Kidney tubule cell (primary cell): ENCODE measurements at places on chromosomes 5 and 9.

DNA sequence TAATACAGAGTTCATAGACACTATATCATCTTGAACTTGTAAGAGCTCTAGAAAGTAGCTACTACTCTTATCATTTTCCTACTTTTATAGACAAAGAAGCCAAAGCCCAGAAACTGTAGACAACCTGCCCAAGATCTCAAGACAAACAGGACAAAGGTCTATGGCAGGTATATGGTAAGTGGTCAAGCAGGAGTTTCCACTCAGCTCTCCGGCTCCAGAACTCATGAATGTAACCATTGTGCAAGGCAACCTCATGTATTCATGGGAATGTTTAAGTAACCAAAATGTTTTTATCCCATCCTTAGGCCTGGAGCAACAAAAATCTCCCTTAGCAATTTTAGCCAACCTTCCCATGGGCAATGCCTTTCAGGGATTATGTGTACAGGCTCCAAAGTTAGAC, 163.4 kb upstream of the PUM3 start:
- DNase-seq, result no peak

DNA sequence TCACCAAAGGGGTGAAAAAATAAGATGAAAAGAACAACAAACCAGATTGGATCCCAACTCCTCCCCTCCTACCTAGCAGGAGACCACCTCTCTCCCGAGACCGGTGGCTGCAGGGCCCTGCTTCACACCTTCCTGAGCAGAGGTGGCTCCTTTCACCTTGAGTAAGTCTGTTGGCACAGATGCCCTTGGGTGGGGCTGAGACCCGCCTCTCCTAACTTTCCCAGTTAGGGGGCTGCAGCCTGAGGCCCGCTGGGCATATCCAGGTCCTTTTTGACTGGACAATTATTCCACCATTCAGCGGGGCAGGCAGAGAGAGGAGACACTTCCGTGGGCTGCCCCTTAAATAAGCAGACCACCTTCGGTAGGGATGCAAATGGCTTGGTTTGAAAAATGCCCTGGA, 1.3 kb downstream of the SLC25A48 start:
- DNase-seq, result no peak

- no peak for DNase-seq
Measured at GRCh38 chr5:128762661-128763306, 202.5 kb upstream of the SLC27A6 start.

DNA sequence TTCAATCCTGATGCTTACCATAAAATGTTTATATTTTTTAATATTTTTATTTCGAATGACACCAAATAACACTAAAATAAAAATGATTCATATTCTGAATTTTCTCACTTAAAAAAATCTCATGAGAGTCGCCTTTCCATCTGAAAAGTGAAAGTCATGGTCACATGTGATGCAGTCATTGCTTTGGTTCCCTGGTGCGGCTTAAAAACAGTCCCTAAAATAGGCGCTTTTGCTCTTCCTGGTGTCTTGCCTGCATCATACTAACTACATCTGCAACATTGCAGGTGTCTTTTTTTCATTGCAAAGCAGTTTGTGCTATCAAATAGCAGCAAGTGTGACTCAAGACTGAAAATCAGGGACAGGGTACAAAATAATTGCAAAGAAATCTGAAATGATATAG, 185.2 kb upstream of the NREP start:
- no peak for DNase-seq

GRCh38 chr5:148816782-148817181, 9.6 kb upstream of the ADRB2 start:
- no peak for DNase-seq

GRCh38 chr5:82257729-82258128, 20.4 kb downstream of the RPS23 start:
- DNase-seq, result no peak

DNA sequence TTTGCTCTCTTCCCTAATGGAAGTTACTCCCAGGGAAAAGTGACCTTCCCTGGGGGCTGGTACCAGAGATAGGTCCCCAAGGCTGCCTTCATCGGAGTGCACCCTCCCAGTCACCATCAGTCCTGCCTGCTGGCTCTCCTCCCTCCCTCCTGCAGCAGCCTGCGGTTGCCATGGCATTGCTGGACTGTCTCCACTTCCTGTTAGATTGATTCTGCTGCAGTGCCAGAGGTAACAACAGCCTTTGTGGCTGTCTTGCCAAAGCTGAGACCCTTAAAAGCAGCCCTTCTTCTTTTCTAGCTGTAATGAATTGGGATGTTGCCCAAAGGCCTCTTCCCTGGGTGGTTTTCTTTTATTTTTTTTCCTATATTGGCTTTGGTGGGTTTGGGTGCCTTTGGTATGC, 78.1 kb upstream of the PRLR start:
- DNase-seq, result peak; percentile 32

GRCh38 chr9:131284856-131285255, 4.7 kb upstream of the PLPP7 start:
- no peak for DNase-seq

DNA sequence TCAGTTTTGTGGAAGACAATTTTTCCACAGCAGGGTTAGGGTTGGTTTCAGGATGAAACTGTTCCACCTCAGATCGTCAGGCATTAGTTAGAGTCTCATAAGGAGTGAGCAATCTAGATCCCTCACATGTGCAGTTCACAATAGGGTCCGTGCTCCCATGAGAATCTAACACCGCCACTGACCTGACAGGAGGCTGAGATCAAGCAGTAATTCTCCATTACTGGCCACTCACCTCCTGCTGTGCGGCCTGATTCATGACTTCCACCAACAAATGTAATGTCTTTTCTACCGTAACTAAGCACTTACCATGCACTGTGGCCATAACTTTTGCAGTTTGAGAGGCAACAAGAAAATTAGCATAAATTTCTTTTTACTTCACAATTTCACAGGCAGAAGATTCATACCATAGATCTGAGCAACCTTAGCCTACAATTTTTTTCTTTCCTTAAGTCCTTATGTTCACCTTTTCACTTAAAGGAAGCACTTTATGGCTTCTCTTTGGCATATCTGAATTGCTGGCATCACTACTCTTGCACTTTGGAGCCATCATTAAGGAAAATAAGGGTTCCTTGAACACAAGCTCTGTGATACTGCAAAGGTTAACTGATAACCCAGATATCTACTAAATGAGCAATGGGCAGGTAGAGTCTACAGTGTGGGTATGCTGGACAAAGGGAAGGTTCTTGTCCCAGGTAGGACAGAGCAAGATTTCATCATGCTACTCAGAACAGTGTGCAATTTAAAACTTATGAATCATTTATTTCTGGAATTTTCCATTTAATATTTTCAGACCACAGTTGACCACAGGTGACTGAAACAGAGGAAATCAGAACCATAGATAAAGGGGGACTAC, 83.0 kb upstream of the IFNK start:
- no peak for DNase-seq

DNA sequence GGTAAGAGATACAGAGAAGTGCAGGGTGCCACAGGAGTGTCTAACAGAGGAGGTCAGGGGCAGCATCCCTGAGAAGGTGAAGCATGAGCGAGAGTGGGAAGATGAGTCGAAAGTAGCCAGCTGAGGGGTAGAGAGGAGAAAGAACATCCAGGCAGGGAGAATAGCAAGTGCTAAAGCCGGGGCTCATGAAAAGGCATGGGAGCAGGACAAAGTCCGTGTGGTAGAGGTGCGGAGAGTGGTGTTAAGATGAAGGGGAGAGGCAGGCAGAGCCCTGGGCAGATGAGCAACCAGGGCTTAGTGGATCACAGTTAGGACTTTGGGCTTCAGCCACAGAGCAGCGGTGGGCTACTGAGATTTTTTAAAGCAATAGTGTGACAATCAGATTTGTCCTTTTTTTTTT, 10.5 kb downstream of the SLC22A5 start:
- no peak for DNase-seq

- no peak for DNase-seq
Measured at GRCh38 chr9:134959126-134959970, 41.6 kb upstream of the FCN1 start.

DNA sequence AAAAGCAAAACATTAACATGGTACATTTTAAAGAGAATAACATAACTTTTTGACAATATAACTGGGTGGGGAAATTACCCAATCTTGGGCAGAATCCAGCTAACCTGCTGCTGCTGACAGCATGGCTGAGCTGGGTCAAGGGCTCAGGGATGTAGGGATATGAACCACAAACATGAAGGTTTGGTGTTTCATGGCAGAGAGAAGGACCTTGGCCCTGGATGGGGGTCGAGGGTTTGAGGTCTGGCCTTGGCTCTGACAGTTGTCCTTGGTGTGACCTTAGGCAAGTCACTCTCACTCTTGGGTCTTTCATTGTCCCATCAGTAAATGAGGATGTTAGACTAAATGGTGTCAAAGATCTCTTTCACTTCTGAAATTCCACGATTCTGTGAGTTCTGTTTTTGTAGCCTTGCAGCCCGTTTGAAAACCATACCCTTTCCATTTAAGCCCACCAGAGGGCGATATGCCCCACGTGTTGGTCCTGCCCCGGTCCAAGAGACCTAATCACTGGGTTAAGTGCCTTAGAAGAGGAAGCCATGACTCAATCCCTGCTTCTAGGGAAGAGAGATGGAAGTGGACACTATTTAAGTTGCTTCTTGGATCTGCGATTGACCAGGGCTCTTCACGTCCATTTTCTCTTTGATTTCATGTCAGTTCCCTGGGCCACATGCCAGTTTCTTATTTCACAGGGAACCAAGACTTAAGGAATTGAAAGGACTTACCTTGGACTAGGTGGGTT, 56.8 kb upstream of the TEX48 start:
- peak; percentile 86 for DNase-seq

GRCh38 chr9:36247356-36247755, 10.9 kb downstream of the GNE start:
- DNase-seq, result no peak

GRCh38 chr9:19156026-19156474, 28.8 kb upstream of the PLIN2 start:
- no peak for DNase-seq

GRCh38 chr5:19986031-19986619, 1.9 kb downstream of the CDH18 start:
- no peak for DNase-seq

DNA sequence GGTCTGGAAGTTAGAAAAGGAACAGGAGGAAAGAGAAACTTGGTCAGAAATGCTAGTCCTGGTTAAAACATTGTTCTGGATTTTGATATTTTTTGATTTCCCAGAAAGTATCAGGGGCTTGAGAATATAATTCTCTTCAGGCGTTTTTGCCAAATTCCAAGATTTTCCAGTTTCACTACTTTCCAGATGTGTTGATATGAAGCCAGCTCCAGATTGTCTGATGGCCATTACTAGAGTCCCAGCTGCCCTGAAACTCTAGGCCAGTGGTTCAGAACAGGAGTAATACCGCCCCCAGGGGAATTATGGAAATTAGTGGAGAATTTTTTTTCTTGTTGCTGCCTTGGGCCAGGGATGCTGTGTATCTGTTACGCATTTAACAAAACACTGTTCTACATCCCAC, 88.6 kb downstream of the KCNN2 start:
- DNase-seq, result no peak

DNA sequence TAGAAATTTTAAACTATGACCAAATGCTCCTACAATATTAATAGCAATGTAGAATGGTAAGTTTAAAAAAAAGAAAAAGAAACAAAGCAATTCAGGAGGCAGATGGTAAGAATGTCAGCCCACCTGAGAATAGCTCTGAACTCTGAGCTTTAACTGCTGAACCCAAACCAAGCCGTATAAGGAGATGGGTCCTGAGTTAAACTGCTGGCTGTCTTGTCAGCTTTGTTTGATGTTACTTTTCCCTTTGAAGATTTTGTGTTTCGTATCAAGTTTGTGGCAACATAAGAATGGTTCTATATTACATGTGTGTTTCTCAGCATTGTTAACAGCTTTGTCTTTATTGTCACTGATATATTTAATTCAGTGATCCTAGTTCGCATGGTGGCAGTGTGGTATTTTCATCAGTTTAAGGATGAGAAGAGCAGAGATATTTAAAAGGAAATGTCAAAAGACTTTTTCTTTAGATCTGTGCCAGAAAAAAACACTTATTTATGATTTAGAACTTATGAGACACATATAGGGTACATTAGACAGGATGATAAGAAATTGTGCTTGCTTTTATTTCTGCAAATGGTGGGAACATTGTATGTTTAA, 390.1 kb downstream of the CCDC171 start:
- DNase-seq, result no peak

DNA sequence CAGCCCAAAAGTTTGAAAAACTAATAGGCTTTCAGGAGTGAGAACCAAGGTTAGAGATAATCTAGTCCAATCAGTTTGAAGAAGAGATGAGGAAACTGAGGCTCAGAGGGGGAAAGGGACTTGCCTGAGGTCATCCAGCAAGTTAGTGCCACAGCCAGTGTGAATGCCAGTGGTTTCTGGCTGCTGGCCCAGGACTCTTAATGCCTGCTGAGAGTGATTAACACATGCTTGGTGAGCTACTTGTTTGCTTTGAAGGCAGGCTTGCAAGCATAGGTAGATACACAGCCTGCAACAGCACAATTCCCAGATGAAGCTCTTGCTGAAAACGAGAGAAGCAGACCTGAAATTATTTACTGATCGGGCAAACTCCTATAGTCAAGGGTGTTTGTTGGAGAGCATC, 591.6 kb upstream of the SGCD start:
- peak; percentile 33 for DNase-seq

GRCh38 chr5:125411071-125411743, 664.8 kb upstream of the ZNF608 start:
- no peak for DNase-seq

DNA sequence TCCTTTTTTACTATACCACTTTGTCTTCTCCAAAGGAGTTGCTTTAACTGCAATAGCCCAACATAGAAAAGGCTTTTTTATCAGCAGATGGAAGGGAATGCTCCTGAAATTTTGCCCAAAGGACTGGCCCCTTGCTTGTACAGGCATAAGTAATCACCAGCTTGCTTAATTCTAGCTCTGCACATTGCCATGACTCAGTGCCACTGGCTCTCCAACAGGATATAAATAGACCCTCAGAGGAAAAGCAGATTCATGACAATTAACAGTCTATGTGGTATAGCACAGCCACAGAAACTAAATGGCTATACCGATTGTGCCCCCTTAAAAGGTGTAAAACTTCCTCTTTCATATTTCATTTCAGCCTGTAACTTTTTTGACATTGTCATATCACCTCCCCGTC, 227.0 kb downstream of the ZNF608 start:
- DNase-seq, result peak; percentile 64

DNA sequence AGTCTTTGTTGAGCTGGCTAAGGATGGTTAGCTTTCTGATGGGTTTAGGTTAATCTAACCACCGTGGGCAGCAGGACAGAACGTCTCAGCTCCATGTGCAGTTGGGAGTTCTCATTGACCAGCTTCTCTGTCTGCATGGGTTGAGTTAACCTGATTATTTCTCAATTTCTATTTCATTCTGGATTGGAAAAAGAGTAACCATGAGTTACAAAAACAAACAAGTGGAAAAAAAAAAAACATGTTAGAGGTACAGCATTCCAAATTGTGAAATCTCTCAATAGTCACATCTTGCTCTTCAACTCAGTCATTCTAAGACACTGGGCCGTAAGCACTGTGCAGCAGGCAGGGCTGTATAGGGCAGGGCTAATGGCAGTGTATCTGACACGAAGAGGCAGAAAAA, 343.7 kb upstream of the KLF4 start:
- DNase-seq, result no peak

- DNase-seq, result no peak
Measured at GRCh38 chr5:90475436-90475980, 844 bp downstream of the POLR3G start.

GRCh38 chr9:130805510-130806326, 29.3 kb upstream of the ABL1 start:
- no peak for DNase-seq

GRCh38 chr9:99475401-99476065, 253.5 kb downstream of the SEC61B start:
- DNase-seq, result no peak
